Foreskin keratinocyte (primary cell): ENCODE measurements at places on chromosomes 7 and 10. TPM values are rescaled to one million over a fixed set of nuclear protein-coding genes. Genes with fewer than 3 reads are reported as not detected.

The JAZF1 gene
- polyA plus RNA-seq: 2.6 and 2.7 TPM in 2 replicates

The CCL26 gene
- not detected in 2 replicates for polyA plus RNA-seq

The FAM3C gene
- polyA plus RNA-seq: 27.3 and 36.0 TPM in 2 replicates

The C10orf53 gene
- polyA plus RNA-seq: not detected in 2 replicates

The STOX1 gene
- polyA plus RNA-seq: 0.02 and 0.18 TPM in 2 replicates

The PTTG1IP2 gene
- polyA plus RNA-seq: not detected in 2 replicates

The RAPGEF5 gene
- polyA plus RNA-seq: 0.51 and 0.54 TPM in 2 replicates

The NAPEPLD gene
- 1.2 and 1.9 TPM in 2 replicates for polyA plus RNA-seq

The ITGA8 gene
- polyA plus RNA-seq: not detected in 2 replicates

The ATP6V0A4 gene
- 0.06 and 0.19 TPM in 2 replicates for polyA plus RNA-seq

The NUTM2E gene
- polyA plus RNA-seq: 0.17 and 0.22 TPM in 2 replicates

The PRTFDC1 gene
- 6.4 and 7.0 TPM in 2 replicates for polyA plus RNA-seq

The TSPAN12 gene
- 0.29 and 0.39 TPM in 2 replicates for polyA plus RNA-seq

The NME8 gene
- polyA plus RNA-seq: not detected in 2 replicates

The GLRX3 gene
- 190 and 200 TPM in 2 replicates for polyA plus RNA-seq

The DNAJC30 gene
- polyA plus RNA-seq: 8.3 and 8.5 TPM in 2 replicates

The TCERG1L gene
- not detected in 2 replicates for polyA plus RNA-seq

The FGFBP3 gene
- polyA plus RNA-seq: 0.29 and 0.42 TPM in 2 replicates

The PPP1R17 gene
- polyA plus RNA-seq: not detected in 2 replicates

The ACSL5 gene
- polyA plus RNA-seq: not detected in 2 replicates
